ENCODE measurements at places on chromosomes 2 and 18.

- DNase-seq, result no peak
Measured at GRCh38 chr2:145543856-145544255, 1023.9 kb upstream of the ZEB2 start.

- DNase-seq, result no peak
Measured at GRCh38 chr2:13046557-13047165, 329.9 kb downstream of the TRIB2 start.

DNA sequence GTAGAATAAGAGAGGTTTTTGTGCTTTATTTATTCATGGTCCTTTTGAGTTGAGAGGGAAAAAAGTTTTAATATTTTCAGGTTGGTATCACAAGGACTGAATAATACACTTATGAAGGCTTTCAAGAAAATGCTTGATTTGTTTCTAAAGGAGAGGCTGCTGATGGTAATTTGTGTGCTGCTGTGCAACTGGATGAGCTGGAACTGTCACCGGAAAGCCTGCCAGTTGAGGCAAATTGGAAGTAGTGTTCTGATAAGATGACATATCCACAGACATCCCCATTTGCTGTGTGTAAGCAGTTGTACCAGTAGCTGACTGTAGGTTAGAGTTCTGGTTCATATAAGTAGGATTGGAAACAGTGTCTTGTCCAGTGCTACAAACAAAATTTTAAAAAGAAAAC is 21.6 kb upstream of the CACNB4 start:
- DNase-seq, result no peak

DNA sequence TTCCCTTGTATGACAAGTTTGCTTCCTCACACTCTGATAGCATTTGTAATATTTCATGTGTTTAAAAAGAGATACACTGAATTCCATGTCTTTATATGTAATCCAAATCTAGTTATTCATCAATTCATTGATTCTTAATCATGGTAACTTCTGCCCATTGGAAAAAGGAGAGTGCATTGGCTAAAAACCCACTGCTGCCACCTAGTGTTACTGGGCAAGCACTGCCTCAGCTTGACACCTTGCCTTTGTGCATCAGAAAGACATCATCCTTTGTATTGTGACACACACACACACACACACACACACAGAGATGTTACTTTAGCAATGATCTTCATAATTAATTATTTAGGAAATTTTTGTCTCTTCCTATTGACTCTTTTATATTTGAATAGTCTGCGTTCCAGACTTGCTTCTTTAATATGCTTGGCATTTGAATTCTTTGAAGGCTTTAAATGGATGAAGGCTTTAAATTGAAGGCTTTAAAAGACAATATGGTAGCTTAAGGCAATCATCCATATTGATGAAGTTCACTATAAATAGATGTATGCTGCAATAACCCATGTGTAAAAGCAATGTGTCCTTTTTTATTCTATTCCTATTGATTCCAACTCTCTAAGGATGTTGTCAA is 414.2 kb upstream of the CHST9 start:
- peak; percentile 50 for DNase-seq

DNA sequence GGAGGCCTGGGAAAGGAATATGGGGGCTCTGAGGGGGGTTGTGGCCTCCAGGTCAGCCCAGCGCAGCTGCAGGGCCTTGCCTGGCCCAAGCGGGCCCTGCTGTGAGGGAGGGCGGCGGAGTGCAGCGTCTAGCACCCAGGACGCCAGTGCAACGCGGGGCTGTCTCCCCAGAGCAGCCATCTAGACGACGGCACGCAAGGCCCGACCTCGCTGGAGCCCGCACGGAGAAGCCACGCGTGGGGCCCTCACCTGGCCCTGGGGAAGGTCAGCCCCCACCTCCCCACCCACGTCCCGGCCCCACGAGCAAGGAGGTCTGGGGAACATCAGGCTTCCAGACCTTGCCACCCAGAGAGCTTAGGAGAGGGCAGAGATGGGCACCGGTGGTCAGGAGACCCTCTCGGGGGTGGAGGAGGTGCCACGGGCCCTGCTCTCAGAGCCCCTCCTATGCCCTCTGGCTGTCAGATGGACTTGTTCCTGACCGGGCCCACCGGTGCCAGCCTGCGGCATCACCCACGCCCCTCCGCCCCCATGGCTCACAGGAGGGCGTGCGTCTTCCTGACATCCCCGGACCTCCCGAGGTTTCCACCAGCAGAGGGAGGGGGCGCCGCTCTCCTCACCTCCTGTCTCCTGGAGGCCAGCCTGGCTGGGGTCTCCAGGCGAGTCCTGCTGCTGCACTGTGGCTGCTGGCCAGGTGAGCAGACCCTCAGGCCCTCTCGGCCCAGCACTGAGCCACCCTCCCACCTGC is 17.0 kb downstream of the GPR35 start:
- DNase-seq, result no peak

- no peak for DNase-seq
Measured at GRCh38 chr18:32576296-32576916, 105.7 kb upstream of the GAREM1 start.

GRCh38 chr2:105365206-105365605 is 27.9 kb downstream of the C2orf49 start:
- no peak for DNase-seq

- no peak for DNase-seq
Measured at GRCh38 chr2:234024304-234024703, 26.2 kb upstream of the SPP2 start.

- peak; percentile 74 for DNase-seq
Measured at GRCh38 chr2:156476021-156476849, 40.1 kb downstream of the GPD2 start.

GRCh38 chr2:86293612-86294011 is 43.8 kb downstream of the REEP1 start:
- DNase-seq, result no peak

GRCh38 chr2:98822301-98823164 is 91.6 kb upstream of the MGAT4A start:
- peak; percentile 36 for DNase-seq

GRCh38 chr18:74420481-74420880 is 36.6 kb downstream of the DIPK1C start:
- DNase-seq, result no peak

- DNase-seq, result no peak
Measured at GRCh38 chr2:113202305-113203216, 28.8 kb downstream of the PSD4 start.

GRCh38 chr2:201402651-201403562 is 45.8 kb upstream of the FLACC1 start:
- no peak for DNase-seq

GRCh38 chr2:149399934-149400615 is 69.7 kb downstream of the LYPD6 start:
- DNase-seq, result no peak

- no peak for DNase-seq
Measured at GRCh38 chr18:9683418-9684396, 24.4 kb upstream of the RAB31 start.

- DNase-seq, result no peak
Measured at GRCh38 chr18:24741965-24742724, 281.7 kb downstream of the HRH4 start.

GRCh38 chr2:140892436-140892835 is 1238.4 kb downstream of the LRP1B start:
- DNase-seq, result no peak

GRCh38 chr2:15842758-15843666 is 97.3 kb upstream of the MYCN start:
- DNase-seq, result no peak

DNA sequence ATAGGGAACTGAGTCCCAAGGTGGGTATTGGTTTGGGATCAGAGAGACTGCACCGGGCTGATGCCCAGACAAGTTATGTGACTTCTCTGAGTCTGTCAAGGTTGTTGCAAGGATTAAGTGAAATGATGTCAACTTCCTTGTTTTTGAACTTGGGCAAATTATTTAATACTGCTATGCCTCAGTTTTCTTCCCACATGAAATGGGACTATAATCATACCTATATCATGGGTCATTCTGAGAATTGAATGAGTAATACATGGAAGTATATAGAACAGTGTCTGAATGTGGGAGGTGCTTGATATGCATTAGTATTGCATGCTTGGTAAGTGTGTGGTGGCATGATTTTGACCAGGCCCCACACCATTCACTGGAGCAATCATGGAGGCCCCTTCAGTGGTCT is 99.0 kb downstream of the PRKCE start:
- DNase-seq, result peak; percentile 70

DNA sequence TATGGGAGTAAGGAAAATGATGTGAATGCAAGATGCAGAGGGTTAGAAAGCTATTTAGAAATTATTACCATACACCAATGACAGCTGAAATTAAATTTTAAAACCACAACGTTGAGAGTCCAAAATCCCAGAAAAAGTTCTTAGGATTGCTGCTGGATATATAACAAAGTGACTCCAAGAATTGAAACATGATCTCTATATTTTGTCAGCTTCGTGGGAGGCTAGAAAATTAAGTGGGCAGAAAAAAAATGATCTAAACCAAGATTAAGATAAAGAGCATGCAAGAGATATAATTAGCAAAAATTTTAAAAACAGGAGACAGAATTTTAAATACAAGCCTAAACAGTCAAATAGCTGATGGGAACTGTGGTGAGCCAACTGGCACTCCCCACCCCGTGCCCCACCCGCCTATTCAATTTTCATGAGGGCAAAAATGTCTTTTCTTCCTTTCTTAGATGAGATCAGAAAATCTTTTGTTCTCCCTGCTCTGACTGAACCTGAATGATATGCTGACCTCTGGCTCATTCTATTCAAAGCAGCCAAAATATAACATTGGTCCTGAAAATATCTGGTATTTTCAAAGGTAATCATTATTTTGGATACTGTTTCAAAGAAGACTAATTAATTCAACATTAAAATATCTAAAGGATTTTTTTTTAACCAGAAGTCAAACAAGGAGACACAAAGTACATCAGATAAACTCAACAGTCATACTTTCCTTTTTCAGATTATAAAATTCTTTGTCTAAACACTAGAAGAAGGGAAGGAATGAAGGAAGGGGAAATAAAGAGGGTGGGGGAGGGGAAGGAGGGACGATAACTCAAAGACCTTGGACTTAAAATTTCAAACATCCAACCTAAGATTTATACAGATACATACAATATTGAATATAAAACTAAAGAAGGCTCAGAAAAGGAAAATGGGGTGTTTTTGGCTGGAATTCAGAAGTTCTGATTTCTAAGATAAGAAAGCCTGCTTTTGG is 12.2 kb downstream of the KANSL3 start:
- DNase-seq, result no peak

DNA sequence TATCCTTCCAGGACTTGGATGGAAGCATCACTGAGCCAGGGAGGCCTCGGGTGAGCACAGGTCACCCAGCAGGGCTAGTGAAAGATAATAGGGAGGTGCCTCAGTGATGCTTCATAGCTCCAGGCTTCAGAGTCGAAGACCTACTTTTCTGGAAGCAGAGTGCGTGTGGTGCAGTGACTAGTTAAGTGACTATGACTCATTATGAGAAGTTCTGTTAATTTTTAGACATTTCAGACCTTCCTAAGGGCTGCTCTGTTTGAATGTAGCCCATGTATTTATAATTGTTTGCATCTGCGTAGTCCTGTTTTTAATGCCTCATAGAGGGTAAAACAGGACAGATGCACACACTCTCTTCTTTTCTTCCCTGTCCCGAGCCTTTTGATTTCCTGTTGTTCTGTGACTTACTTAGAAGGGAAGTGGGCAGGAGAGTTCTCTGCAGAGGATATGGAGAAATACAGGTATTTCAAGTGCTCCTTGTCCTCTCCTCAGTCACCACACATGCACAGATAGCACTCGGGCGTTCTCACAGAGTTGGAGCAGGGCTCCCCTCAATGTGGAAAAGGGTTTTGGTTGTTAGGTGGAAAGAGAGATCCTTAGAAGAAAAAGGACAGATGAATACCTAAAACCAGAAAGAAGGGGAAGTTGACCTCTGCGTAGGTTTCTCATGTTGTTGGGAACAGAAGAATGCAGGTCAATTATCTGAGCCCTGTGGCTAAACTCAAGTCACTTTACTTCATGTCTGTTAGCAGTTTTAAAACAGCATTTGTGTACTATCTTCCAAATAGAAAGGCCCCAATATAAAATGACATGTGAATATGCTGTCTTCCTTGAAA is 34.7 kb downstream of the RALB start:
- DNase-seq, result peak; percentile 87

DNA sequence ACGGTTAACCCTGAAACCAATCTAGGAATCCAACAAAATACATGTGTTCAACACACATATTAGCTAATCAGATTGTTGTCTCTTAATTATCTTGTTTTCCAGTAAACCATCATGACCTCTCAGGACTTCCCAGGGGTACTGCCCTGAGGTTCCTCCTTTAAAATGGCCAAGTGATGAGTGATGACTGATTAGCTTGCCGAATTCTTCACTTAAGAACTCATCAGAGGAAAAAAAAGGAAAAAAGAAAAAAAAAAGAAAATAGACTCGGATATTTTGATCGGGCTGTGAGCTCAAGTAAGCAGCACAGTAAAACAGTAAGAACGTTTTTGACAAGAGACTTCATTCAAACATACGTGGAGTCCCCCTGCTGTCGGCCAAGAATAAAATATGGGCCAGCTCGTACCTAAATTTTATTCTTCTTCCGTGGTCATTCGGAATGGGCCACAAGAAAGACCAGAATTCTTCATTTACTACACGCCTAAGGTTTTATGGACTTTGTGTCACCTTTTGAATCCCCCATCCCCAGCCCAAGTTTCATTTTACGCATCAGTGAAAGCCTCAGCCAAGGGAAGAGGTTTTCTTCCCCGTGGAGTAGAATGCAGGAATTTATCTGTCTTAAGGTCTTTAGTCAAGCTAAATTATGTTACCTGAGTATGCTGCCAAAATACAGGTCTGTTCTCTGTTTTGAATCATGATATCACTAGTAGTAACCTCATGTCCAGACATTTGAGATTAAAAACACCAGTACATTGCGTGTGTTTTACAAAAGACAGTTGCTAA is 40.5 kb downstream of the COLEC12 start:
- no peak for DNase-seq

DNA sequence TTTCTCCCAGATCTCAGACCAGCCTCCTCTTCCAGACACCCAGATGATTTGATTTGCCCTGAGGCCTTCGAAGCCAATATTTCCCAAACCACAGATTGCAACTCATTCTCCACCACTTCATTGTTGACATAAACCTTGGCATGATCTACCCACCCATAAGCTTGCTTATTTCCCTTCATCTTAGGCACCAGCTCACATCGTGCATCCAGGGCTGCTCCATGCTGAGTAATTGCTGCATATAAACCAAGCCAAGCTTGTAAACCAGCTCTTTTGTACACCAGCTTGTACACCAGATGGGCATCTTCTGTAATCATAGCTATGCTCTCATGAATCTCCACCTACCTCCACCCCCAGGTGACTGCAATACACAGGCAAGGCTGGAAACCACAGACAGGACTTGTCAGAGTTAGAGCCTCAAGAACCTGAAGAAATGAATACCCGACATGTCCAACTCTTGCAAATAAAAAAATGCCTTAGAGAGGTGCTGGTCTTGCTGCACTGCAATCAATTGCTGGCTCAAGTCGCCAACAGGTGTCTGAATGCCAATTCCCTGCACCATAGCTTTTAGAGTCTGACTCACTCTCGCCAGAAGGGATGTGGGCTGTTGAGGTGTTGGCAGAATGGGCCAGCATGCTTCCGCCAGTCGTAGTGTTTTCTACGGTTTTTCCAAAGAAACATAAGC is 31.5 kb downstream of the TRABD2A start:
- DNase-seq, result peak; percentile 52

- DNase-seq, result no peak
Measured at GRCh38 chr18:75875559-75875958, 448.1 kb upstream of the SMIM21 start.

GRCh38 chr18:8277270-8277669 is 332.0 kb upstream of the RAB12 start:
- no peak for DNase-seq

- no peak for DNase-seq
Measured at GRCh38 chr2:10188729-10189305, 66.3 kb downstream of the RRM2 start.
